SHP77 treated with DMSO at 0.1 percent for 48 hours (cell line): ENCODE measurements at places on chromosomes 2 and 18.
A peak's percentile ranks its signal among the peaks of the same experiment; 100 is the strongest.

- no peak for DNase-seq
These were observed 20.9 kb upstream of the STEAP3 start for GRCh38 chr2:119202610-119203310.

DNA sequence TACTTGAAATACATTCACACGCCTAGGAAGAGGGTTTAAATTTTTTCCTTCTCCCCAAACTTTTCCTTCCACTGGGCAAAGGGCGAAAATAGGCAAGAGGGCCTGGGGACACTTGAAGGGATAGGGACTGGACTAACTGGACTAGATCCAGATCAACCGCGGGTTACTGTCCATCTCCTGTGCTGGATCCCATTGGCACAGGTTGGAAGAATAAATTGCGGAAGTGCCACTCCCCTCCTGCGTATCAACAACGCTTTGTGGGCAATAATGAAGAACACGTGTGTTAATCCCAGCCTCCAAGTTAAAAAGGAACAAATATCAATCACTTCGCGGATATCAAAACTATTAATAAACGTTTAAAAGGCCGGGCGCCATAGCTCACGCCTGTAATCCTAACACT, 1.7 kb upstream of the FZD5 start:
- DNase-seq: no peak

DNA sequence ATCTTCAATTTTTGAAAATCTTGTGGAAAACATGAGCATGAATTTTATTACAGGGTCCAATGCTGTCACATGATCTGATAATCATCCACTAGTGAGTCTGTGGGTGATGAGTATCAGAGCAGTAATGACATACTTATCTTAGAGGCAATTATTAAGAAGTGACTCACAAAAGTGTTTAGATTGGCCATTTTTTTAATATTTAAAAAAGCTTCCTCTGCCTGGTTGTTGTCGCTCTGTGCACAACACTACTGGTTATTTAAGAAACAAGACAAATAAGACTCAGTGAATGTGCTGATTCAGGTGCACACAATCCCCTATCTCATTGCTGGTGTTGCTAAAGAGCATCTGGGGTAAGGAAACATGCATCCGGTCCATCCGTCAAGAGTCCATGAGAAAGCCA, 665.8 kb upstream of the ZEB2 start:
- no peak for DNase-seq

- DNase-seq: no peak
These were observed 87.2 kb downstream of the PHLPP1 start for GRCh38 chr18:62802523-62802922.

- DNase-seq: no peak
These were observed 4.3 kb downstream of the SEPTIN10 start for GRCh38 chr2:109609352-109610024.

- no peak for DNase-seq
These were observed 50.5 kb downstream of the KLHL29 start for GRCh38 chr2:23435250-23436035.

DNA sequence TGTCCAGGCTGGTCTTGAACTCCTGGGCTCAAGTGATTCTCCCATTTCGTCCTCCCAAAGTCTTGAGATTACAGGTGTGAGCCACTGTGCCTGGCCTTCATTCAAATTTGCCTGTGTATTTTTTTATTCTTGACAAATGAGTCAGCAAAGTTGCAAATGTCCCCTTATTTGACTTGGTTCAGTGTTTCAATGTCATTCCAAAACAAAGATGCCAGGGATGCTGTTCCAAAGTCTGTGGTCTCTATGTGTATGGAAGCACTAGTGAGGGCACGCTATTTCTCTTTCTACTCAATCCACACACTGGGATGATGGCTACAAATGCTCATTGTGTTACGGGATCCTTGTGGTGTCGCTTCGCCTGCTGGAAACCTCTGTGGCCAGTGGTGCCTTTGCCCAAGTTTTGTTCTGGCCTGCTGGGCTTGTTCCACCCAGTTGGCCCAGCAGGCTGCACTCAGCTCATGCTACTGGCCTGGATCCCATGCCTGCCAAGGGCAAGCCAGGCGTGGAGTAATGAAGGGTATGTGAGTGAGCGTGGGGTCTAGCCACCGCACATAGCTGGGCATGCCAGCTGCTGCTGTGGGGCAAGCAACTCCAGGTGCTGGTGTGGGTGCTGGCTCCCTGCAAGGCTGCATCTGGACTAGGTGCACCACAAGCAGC, 35.6 kb downstream of the FBXO48 start:
- no peak for DNase-seq

- DNase-seq: no peak
These were observed 33.7 kb upstream of the NPAS2 start for GRCh38 chr2:100786297-100786658.

GRCh38 chr2:100267751-100268150, 54.5 kb downstream of the LONRF2 start:
- no peak for DNase-seq

- DNase-seq: no peak
These were observed 275.7 kb upstream of the FN1 start for GRCh38 chr2:215711471-215712034.

DNA sequence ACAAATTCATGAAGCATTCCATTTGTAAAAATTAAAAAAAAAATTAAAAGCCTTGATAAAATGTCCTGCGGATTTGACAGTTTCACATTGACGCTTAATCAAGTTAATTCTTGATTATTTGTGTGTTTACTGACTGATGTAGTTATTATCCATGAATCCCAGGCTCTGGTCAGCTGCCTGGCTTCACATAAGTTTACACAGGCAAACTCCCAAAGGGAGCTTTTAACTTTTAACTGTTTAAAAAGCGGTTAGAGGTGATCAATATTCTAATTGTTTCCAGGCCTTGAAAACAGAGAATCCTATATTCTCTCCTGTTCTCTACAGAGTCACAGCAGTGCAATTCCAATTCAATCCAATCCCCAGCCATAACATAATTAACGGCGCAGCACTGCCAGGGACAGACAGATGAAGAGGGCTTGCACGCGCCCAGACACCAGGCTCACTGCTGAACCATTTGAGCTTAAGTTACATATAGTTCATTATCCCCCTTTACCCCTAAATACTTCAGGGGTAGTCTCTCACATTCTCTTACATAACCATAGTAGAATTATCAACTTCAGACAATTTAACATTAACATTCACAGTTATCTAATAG, 47.5 kb downstream of the ATP8B1 start:
- no peak for DNase-seq

- DNase-seq: no peak
These were observed 1.2 kb downstream of the RAPH1 start for GRCh38 chr2:203533676-203534591.

DNA sequence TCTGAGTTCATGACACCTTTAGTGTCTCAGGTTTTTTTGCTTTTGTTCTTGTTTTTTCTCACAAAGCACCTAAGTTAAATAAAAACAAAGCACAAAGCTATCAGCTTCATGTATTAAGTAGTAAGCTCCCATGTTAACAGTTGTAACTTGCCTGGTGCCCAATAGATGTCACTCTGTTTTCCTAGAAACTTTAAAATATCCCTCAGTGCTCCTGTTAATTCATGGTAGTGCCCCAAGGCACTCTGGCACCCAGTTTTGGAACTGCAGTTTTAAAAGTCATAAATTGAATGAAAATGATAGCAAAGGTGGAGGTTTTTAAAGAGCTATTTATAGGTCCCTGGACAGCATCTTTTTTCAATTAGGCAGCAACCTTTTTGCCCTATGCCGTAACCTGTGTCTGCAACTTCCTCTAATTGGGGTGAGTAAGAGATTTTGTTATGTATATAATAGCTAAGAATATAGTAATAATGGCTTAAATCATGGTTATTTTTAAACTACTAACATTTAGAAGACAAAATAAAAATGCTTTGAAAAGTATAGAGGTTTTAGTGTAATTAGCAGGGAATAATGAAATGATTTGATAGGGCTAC, 555.0 kb upstream of the TMEFF2 start:
- DNase-seq: peak; percentile 33

DNA sequence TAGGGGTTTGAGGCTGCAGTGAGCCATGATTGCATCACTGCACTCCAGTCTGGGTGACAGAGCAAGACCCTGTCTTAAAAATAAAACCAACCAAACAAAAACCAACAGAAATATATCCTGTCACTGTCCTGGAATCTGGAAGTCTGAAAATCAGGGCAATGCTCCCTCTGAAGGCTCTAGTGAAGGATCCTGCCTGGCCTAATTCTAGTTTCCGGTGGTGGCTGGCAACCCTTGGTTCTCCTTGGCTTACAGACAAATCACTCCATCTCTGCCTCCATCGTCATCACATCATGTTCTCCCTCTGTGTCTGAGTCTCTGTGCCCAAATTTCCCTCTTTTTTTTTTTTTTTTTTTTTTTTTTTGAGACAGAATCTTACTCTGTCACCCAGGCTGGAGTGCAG, 15.9 kb upstream of the VPS4B start:
- no peak for DNase-seq

DNA sequence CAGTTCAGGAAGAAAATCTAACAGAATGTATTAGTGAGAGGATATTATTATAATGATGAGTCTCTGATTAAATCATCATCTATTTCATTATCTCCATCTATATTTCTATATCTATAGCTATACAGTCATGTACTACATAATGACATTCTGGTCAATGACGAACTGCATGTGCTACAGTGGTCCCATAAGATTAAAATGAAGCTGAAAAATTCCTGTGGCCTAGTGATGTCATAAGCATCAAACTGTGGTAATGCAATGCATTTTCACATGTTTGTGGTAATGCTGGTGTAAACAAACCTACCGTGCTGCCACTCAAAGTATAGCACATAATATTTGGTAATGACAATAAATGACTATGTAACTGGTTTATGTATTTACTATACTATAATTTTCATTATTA, 1127.9 kb upstream of the CHAC2 start:
- DNase-seq: no peak

- DNase-seq: peak; percentile 15
These were observed 6.7 kb downstream of the COA5 start for GRCh38 chr2:98601532-98602132.

GRCh38 chr18:43651057-43651456, 373.8 kb upstream of the SYT4 start:
- DNase-seq: no peak

GRCh38 chr2:100767810-100768806, 51.8 kb upstream of the NPAS2 start:
- DNase-seq: no peak

DNA sequence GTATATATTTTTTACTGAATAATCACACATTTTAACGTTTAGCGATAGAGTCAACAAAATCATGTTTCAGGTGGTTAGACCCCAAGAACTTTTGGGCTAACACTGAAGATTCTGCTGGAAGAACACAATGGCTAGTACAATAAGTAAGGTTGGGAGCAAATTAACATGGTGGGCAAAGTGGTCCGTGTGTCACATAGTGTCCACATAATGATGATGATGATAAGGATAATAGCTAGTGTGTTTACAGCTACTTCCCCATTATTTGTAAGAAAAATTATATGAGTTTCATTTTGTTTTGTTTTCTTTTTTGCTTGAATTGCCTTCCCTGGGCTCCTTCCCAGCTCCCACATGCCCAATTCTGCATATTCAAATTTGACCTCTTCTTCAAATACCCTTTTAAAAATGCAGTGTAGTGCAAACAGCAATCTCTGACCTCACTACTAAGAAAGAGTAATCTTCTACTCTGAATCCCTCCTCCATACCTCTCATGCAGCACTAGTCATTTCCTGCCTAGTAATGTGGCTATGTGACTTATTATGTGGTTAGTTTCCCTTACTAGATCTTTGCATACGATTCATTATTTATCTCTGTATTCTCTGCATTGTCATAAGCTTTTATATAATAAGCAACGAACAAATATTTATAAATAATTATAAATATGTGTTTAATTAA, 16.9 kb upstream of the VPS54 start:
- no peak for DNase-seq

DNA sequence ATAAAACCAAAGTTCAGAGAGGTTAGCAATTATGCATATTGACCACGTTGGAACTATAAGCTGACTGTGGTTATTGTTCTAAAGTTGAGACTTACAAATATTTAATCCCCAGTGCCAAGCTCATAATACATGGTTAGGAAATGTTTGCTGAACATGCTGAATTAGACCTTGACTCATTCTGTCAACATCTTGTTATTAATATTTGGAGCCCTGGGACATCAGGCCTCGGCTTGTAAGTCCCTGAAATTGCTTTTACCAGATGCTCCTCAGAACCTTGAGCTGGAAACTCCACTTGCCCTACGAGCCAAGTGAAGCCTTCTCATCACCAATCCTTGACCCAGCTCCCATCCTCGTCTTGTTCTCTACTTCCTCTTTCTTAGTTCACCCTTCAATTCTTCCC, 21.2 kb downstream of the DYNAP start:
- no peak for DNase-seq

GRCh38 chr2:174951745-174952144, 53.4 kb downstream of the CHN1 start:
- DNase-seq: no peak

GRCh38 chr2:200713704-200714064, 98.0 kb upstream of the BZW1 start:
- DNase-seq: no peak

- no peak for DNase-seq
These were observed 4.0 kb downstream of the SPR start for GRCh38 chr2:72891091-72891818.

- DNase-seq: no peak
These were observed 6.7 kb upstream of the CTDSP1 start for GRCh38 chr2:218392891-218393462.

- no peak for DNase-seq
These were observed 18.7 kb downstream of the SH3BP4 start for GRCh38 chr2:234970477-234970882.

- no peak for DNase-seq
These were observed 1848.6 kb upstream of the CELF4 start for GRCh38 chr18:39414009-39414700.

- DNase-seq: no peak
These were observed 180.1 kb upstream of the OSR1 start for GRCh38 chr2:19538411-19538963.

GRCh38 chr2:232632904-232633412, 446 bp upstream of the EFHD1 start:
- DNase-seq: no peak

DNA sequence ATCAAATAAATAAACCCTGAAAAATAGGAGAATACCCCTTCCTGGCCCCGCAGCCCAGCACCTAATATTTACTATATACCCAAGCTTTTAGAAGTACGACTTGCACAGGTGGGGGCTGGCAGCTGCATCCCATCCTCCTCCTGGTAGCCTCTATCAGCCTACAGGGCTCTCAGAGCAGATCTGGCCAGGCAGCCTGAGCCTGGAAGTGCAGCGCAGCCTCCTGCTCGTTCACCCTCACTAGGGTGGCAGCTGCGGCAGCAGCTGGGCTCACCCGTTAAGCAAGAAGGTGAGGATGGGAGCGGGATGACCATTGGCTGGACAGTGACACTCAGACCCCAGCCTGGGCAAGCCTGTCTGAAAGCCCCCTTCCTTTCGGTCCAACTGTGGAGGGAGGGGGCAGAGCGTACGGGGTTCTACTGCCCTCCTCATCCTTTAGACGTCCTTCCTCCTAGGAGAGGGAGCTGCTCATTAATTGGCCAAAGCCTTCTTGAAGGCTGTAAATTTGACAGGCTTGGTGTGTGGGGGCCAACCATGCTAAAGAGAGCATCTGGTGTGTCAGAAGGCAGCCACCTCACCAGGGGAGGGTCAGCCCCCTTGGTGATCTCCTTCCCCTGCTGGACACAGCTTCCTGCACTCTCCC, 23.3 kb downstream of the MPHOSPH10 start:
- no peak for DNase-seq
